ENCODE measurements at places on chromosomes 7 and 10.

- no peak for DNase-seq
These were observed 18.2 kb upstream of the STMP1 start for GRCh38 chr7:135644154-135644553.

DNA sequence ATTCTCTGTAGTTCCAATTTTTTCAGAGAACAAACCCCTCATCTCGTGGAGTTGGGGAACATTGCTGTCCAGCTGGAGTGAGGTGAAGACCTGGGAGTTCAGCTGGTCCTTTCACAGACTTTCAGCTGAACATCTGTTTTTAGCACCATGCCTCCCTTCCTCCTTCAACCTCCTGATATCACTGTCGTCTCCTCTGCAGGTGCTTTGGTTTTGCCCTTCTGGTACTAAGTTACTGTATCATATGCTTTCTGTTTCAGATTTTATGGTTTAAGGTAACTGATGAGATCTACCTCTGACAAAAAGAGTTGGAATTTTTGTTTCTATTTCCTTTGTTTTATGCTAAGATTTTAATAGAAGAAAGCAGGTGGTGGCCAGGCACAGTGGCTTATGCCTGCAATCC, 102.9 kb downstream of the ZNF438 start:
- no peak for DNase-seq

DNA sequence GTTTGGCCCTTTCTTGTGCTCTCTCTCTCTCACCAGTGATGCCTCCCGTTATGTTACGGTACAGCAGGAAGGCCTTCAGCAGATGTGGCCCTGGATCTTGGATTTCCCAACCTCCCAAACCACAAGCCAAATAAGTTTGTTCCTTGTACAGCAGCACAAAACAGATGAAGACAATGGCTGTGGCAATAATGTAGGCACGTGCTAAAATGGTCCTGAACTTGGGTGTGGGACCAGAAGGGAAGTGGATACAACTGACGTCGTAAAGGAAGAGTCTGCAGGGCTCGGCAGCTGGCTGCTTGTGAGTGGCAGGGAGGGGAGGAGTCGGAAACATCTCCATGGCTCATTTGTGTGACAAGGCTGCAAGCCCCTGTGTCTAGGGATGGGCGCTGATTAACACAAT, 26.8 kb downstream of the PROSER2 start:
- DNase-seq, result no peak

DNA sequence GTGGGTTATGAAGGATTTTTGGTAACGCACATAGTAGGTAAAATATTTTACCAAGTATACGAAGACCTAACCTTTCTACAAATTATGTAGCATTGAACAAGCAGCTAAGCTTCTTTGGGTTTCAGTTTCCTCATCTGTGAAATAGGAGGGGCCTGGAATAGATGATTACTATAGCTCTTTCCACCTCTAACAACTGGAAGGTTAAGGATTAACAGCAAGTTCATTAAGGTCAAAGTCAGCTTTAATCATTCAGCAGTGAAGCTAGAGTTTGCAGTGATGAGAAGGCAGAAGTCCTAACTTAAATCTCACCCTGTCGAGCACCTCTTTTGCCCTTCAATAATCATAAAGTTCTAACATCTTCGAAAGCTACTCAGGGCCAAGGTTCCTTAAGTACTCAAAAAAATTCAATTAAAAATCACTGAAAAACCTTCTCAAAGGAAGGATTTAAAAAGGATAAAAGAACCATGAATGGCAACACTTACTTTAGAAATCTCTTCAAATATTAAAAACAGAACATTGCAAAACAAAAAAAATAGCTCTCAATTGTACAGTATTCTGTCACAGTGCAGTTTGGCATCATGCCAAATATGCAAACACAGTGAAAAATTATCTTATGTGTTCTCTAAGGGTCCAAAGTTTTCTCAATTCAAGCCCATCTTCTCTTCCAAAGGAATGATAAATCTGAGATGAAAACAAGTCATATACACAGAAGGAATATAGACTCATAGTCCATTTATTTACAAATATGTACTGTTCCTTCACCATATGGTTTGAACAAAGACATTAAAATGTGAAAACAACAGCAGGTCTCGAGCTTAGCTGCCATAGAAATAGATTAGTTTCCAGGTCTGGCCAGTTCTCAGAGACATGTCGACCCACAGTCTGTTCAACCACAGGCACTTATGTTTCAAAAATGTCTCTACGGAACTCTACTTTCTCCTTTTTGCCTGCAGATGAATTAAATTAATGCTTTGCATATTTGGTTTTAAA, 152.0 kb upstream of the SLC13A1 start:
- no peak for DNase-seq

- DNase-seq, result no peak
These were observed 43.5 kb upstream of the SLC35G1 start for GRCh38 chr10:93850031-93851015.

GRCh38 chr7:20083781-20084180, 133.4 kb downstream of the MACC1 start:
- DNase-seq, result no peak

- no peak for DNase-seq
These were observed 14.5 kb downstream of the SRGN start for GRCh38 chr10:69102440-69102839.

DNA sequence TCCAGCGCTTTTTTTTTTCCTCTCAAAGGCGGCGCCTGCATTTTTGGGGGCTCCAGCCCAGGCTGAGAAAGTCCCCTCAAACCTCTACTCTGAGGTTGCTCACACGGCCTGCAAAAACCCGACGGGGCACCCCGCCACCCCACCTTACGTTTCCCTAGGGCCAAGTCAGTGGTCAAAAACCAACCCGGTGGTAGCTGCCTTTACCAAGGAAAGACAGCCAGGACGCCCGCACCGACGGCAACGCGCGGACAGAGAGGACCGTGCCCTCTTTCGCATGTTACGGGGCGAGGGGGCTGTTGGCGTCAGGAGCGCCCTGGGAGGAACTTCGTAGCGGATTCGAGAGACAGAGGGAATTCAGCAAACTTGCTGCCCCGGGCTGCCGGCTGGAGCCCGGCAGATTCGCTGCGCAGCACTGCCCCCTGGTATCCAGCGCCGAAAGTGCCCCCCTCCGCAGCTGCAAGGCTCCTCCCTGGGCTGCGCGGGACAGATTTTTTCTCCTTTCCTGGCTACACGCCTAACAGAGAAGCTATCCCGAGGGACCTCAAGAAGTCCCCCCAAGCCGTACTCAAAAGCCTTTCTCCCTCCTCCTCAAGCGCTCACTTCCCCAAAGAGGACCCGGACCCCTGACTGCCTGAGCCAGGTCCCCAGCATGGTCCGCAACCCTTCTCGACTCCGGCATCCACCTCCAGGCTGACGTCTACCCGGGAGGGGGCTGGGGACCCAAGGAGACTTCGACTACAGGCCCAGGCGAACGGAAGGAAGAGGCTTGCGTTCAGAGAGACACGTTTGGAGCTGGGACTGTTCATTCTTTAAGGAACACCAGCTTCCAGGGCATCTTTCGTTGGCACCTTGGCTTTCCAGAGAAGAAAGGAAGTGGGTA, 27.7 kb upstream of the VAX1 start:
- no peak for DNase-seq

- no peak for DNase-seq
These were observed 603.4 kb downstream of the SORCS1 start for GRCh38 chr10:106560925-106561640.

GRCh38 chr7:44748948-44749731, 493 bp downstream of the ZMIZ2 start:
- no peak for DNase-seq

DNA sequence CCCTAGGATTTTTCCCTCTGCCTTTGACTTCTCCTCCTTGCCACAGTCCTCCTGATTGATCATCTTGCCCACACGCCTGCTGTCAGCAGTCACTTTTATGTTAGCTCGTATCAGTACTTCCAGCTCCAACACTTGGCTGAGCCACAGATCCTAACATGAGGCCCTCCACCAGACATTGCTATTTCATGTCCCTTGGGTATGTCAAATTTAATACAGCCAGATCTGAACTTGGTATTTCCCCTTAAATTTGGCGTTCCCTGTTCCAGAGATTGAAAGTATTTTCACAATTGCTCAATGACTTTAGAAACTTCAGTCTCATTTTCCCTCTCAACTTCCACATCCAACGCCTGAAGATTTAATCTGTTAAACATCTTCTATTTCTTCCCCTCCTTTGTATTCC, 140.4 kb downstream of the RNLS start:
- no peak for DNase-seq

GRCh38 chr7:155724327-155725005, 80.0 kb downstream of the RBM33 start:
- DNase-seq, result no peak

DNA sequence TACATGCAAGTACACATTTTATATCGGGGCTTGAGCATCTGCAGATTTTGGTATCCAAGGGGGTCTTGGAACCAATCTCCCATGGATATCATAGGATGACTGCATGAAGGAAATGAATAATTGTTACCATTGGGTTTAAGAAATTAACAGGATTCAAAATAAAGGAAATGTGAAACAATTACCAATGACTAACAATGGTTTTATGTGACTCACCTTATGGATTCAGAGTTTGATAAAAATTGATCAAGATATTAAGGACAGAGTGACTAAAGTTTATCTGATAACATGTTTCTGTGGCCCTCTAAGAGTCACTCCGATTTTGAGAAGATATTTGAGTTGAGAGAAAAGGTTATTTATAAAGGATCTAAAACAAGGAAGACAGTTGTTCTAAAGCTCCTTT, 93.0 kb upstream of the ODAD2 start:
- no peak for DNase-seq

DNA sequence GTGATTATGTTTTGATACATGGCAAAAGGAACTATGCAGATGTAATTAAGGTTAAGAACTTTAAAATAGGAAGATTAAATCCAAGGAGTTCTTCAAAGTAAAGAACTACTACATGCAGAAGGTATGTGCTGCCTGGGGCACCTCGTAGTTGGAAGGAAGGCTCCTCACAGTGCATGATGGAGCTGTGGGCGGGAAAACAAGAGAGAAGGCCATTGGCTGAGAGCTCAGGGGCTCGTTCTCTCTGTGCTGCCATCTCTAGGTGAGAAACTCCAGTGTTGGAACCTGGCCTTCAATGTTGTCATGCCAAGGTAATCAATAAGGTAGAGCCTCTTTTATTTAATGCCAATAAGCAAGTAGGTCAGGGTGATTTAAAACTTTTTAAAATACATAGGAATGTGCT, 391.4 kb upstream of the ETV1 start:
- no peak for DNase-seq

DNA sequence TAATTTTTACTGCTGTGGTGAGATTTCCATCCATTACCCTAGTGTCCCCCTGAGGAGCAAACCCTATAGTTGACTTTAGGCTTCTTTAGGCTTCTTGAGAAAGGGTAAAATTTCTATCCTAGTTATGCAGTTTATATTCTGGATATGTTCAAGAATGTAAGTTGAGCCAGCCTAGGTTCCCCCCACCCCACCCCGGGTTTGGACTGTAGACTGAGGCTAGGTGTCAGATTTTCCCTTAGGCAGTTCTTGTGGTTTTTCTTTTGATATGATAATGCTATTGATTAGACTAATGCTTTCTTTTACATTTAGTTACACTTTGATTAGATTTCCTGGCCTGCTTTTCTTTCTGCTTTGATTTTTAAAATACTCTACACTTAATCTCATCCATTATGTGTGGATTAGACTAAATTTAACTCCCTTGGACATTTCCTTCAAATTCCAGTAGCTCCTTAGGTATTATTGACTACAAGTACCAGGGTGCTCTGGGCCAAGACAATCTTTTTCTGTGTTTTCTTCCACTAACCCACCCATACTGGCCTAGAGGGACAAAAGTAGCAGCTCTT, 37.7 kb downstream of the NRF1 start:
- no peak for DNase-seq

DNA sequence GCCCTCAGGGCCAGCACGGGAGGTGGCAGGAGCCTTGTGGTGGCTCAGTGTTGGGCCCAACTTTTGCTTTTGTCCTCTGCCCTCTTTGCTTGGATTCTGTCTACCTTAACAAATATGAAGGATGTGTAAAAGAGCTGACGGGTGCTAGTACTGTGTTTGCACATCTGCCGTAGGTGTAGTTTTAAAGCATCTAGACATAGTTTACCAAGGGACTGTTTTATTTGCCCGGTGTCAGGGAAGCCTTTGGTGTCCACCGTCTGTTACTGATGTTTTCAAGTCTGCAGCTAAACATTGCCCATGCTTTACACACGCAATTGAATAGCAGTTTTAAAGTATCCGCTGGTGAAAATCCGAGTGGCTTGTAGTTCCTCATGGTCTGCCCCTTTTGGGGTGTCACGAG, 87.8 kb downstream of the DYNC2I1 start:
- no peak for DNase-seq

DNA sequence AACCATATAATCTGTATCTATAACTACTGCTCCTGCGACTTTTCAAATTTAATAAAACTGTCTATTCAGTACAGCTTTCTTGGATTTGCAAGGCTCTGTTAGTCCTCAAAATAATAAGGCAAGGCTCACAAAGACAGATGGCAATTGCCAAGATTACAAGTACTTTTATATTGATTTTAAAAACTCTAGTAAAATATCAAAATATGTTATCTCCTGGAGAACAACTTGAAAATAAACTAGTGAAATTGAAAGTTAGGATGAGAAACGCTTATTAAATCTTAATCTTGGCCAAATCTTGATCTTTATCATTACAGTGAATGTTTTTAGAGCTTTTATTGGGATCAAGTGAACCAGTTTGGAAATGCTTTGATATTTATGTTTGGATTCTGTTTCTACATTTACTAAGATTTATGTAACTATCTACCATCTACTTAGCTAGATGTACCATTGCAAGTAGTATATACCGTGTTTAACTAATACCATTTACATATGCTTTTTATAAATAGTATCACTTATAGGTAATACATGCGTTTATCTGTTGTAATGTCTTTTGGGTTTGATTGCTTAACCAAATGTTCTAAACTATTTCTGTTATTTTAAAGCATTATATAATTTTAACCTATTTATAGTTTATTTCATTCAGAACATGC, 70.0 kb downstream of the CABCOCO1 start:
- DNase-seq, result no peak

GRCh38 chr7:121328508-121329190, at the start of gene WNT16:
TSS of gene WNT16 (plus strand) at chr7:121329000. CDS start at chr7:121329293, 293 bp downstream.
- DNase-seq, result no peak

DNA sequence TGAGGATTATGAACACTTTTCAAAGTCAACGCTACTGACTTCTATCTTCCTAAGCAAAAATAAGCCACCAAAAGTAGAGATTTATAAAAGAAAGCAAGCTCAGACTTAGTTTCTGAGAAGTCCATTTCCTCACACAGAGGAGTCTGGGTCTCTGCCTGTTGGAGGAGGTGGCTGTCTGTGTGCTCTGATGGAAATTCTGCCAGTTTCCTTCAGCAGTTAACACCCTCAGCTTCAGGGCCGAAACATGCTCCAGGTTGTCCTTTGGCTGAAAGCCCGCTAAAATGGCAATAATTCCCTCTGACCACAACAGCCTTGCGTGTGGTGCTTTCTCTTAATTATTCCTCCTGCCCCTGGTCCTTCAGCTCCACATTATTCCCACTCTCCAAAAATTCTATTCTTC, 127.8 kb upstream of the LAMB4 start:
- DNase-seq, result no peak

Data from natural killer cell treated with Interleukin-12 subunit alpha and Interleukin-12 subunit beta and Interleukin-15 and Interleukin-18, amount 100 ng/mL, for 72 hours (primary cell).